ENCODE measurements at places on chromosomes 2 and 18. TPM values are rescaled to one million over a fixed set of nuclear protein-coding genes. Genes with fewer than 3 reads are reported as not detected.

The STAT1 gene
- 54.5 TPM for total RNA-seq

The HRH4 gene
- total RNA-seq, result 0.36 TPM

GRCh38 chr2:33806041-33806440 is 206.9 kb upstream of the FAM98A start:
- no peak for DNase-seq

DNA sequence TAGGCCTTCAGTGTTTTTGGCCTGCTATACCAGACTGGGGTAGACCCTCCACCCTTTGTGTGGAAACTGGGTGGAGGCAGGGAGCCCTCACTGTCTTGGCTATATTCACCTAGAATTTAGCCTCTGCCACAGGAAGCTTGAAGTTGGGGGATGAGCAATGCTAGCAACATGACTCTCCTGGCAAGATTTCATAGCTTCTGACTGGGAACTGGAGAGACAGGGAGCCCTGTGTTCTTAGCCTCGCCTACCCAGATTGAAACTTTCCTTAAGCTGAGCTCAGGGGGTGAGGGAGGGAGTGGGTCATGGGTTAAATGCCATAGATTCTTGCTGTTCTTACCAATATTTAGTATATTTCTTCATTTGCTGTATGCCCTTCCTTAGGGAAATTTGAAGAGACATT is 46.8 kb upstream of the FAM98A start:
- DNase-seq, result no peak

DNA sequence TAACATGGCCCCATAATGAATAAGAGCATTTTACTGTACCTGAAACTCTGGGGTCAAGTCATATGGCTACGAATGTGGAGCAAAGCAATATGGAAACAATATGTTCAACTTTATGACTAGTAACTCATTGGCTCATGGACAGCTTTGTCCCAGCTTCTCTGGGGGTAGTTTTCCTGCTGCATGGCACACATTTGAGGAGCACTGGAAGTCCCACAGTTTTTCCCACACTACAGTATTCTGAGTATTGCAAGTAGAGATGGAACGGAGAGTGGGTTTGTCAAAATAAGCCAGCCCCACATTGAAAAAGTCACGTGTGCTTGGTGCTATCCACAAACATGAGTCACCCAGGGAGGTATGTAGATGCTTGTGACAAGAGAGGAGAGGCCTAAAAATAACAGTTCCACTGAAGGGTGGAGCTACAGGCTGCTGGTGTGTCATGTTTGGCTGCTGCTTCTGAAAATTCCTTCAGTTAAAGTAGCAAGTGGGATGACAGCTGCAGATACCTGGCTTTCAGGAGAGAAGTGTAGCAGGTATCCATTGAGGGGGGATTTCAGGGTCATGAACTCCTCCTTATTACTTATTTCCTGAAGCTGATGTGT is 48.2 kb upstream of the CTAGE1 start:
- DNase-seq, result no peak

- no peak for DNase-seq
Observed at GRCh38 chr18:72201032-72201431, 343.1 kb downstream of the CBLN2 start.

- no peak for DNase-seq
Observed at GRCh38 chr2:38440655-38441054, 63.6 kb upstream of the ATL2 start.

- no peak for DNase-seq
Observed at GRCh38 chr2:162579169-162579568, 235.2 kb downstream of the GCA start.

DNA sequence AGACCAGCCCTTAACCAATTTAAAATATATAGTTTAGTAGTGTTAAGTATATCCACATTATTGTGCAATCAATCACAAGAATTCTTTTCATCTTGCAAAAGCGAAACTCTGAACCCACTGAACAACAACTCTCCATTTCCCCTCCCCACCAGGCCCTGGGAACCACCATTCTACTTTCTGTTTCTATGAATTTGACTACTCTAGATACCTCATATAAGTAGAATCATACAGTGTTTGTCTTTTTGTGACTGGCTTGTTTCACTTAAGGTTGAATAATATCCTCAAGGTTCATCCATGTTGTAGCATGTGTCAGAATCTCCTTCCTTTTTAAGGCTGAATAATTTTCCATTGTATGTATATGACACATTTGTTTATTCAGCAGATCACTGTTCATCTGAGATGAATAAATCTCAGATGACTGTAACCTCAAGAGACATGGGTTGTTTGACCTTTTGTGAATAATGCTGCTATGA is 8.1 kb upstream of the SOS1 start:
- DNase-seq, result no peak
